Endothelial cell of umbilical vein (primary cell): ENCODE measurements at places on chromosomes 11 and 22.
A peak's percentile ranks its signal among the peaks of the same experiment; 100 is the strongest.

GRCh38 chr22:36104435-36104834, 56.1 kb downstream of the APOL3 start:
- no peak for DNase-seq

DNA sequence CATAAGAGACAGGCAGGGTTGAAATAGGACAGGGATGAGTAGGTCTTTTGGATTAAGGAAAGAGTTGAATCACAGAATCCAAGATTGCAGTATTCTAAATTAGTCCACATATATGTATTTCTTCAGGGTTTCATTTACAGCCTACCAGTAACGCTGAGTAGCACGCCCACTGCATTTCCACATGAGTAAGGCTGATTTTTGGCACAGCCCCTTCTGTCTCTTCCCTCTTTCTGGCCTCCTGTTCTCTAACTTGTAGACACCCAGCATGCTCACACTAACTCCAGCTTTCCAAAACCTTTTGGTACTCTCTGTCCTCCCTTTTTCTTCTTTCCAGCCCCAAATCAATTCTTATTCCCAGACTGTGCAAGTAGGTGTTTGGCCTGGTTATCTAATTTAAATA, 3.7 kb upstream of the SIK2 start:
- no peak for DNase-seq

- DNase-seq, result peak; percentile 65
Observed at GRCh38 chr11:116791002-116791812, 472 bp downstream of the APOA5 start.

- peak; percentile 53 for DNase-seq
Observed at GRCh38 chr11:128745311-128746136, 51.7 kb downstream of the FLI1 start.

DNA sequence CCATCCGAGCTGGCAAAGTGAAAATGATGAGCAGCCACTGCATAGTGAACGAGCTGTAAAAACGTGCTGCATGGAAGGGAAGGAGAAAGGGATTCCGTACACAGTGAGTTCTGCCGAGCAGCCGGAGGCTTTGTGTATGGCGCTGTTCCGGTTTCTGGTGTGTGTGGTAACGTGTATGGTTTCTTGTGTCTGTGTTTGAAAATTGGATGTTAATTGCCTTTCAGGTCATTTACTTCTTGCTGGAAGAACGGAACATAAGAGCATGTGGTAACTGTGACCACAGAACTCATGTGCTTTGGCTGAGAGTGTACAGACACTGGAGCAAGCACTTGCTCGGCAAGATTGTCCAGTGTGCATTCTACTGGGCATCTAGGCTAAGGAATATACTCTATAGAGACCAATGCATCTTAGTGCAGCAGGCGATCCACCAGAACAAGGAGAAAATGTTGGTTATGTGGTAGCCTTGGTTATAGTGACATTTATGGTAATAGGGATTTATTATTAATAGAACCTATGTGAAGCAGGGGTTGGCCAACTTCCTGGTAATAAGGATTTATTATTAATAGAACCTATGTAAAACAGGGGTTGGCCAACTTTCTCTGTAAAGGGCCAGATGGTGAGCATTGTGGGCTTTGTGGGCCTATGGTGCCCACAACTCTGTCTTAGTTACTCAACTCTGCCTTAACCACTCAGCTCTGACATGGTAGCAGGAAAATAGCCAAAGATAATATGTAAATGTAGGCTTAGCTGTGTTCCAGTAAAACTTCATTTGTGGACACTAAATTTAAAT, 49.2 kb downstream of the GRAMD1B start:
- DNase-seq, result no peak

DNA sequence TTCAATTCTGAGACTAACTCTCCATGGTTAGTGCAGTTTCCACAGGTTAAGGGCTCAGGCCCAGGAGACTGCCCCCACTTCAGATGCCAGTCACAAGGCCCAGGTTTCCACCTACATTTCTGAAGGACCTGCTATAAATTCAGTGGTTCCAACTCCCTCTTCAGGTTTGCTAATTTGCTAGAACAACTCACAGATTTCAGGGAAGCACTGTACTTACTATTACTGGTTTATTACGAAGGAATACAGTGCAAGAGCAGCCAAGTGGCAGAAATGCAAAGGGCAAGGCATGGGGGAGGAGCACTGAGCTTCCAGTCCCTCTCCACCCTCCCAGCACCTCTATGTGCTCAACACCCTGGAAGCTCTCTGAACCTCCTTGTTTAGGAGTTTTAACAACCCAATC, 39.3 kb upstream of the SPON1 start:
- DNase-seq, result no peak

DNA sequence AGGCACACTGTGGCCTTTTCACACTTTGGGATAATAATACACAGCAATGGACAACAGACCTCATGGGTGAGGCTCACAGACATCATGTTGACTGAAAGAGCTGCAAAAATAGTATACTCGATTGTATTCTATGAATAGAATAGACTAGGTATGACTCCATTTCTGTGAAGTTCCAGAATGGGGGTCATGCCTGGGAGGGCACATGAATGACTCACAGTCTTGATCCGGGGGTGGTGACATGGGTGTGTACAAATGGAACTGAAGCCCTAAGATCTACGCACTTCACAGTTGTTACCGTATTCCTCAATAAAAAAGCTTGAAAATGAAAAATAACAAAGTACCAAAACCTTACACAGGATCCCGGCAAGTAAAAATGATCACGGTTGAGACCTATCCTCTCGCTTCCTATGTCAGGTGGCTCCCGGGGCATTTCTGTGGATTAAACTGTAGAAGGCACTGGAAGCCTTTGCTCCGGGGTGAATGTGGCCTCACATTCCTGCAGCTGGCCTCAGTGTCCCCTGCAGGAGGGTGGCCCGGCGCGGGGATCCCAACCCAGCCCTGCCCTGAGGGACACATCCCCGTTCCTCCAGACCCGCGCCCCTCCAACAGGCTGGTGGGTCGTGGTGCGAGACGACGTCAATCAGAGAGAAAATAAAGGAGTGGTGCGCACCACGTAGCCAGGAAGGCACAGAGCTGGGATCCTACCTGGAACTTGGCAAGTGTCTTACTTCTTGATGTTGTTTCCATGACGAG, 75.9 kb downstream of the NECTIN1 start:
- no peak for DNase-seq

DNA sequence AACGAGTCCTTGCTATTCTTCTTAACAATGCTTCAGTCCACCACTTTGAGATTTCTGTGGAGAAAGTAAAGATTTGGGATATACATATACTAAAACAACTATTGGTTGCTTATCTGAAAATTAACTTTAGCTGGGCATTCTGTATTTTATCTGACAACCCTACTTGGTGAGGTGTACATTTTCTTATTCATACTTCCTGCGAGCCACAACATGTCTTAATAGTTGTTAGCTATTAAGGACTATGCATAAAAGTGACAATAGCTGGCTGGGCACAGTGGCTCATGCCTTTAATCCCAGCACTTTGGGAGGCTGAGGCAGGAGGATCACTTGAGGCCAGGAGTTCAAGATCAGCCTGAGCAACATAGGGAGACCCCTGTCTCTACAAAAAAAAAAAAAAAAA, 28.0 kb upstream of the TMA7B start:
- no peak for DNase-seq

- no peak for DNase-seq
Observed at GRCh38 chr22:27153386-27153785, 496.0 kb downstream of the MIAT start.

GRCh38 chr11:96390488-96390792, 627 bp downstream of the JRKL start:
- peak; percentile 86 for DNase-seq

- no peak for DNase-seq
Observed at GRCh38 chr22:39469681-39470450, 13.1 kb downstream of the MGAT3 start.

DNA sequence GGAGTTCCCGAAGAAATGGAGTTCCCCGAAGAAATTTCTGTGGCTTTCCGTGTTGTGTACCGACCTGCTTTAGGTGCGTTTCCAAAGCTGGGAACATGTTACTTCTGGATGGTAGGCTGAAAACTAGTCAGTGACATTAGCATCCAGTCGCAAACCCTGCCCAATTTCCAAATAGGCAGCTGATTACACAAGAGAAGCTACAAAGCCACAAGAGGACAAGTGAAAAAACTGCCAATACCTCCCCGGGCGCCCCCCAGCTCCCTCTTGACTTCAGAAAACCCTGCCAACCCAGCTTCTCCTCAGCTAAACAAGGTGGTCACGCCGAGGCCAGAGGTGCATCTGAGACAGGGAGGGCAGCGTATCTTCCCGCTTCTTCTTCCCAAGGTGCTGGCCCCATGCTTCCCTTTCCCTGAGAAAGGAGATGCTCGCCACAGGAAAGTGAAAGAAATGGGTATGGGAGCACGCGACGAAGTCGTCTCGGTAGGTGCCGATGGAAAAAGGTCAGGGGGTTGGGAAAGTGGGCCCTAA, 551 bp downstream of the AGBL2 start:
- DNase-seq, result peak; percentile 12

- no peak for DNase-seq
Observed at GRCh38 chr22:49538006-49538405, 289.7 kb downstream of the BRD1 start.
